ENCODE measurements at places on chromosomes 6 and 20.

DNA sequence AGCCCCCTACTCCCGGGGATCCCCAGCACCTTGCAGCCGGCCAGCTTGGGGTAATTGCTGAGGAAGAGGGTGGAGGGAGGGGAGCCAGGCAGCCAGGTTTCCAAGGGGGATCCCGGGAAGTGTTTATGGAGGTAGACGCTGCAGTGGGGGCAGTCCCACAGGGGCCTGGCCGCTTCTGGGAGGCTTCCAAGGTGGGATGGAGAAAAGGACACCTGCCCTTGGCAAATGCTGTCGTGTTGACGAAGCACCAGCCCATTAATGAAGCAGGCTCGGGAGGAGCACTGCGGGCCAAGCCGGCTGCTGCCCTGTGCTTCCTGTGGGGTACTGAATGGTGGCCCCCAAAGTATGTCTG is 82.4 kb downstream of the TMEM242 start:
- DNase-seq: no peak

- no peak for DNase-seq
Measured at GRCh38 chr6:55892749-55893357, 17.5 kb upstream of the BMP5 start.

DNA sequence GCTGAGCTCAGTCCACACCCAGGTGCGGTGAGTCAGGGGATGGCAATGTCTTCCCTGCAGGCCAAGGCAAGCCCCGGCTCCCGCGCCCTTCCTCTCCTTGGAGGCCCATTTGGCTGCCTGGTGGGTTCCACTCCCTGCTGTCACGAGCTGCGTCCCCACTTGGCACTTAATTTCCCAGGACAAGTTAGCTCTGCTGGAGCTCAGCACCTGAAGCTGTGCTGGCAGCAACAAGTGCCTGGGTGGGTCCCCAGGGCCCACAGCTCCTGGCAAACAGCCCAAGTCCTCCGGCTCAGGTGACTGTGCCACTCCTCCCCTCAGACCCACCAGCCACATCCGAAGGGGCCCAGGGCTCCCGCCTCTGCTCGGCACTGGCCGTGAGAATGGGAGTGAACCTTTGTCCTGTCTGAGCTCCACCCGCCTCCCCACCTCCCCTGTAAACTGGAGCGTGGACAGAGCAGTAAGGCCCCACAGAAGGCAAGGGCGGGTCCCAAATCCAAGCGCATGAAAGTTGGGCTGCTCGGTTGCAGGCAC is 16.9 kb downstream of the LAMA5 start:
- DNase-seq: no peak

GRCh38 chr6:112221981-112222852 is 32.1 kb downstream of the LAMA4 start:
- DNase-seq: no peak

DNA sequence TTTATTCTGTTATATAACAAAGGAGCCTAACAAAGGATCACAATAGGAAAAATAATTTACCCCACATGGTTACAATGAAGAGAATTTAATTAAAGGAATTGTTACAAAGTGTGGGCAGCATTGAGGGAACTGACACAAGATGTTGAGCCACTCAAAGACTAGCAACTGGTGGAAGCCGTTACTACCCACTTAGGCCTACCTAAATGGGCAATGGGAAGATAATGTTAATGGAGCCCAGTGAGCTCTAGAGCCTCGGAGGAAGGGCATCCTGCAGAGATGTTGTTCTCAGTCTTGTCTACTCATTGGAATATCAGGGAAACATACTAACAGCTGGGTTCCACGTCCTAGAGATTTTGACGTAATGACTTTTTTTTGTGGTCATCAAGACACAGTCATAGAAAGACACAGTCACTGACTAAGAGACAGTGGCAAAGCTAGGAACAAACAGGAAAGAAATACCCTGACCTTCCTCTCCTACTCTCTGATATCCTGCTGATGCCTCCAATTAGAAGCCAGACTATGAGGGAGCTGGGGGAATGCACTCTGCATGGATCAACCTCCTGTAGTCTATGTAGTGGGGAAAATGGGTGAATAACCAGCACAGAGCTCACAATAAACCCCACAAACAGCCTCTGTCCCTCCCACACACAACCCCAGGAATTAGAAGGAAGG is 523.8 kb upstream of the FLRT3 start:
- DNase-seq: no peak

DNA sequence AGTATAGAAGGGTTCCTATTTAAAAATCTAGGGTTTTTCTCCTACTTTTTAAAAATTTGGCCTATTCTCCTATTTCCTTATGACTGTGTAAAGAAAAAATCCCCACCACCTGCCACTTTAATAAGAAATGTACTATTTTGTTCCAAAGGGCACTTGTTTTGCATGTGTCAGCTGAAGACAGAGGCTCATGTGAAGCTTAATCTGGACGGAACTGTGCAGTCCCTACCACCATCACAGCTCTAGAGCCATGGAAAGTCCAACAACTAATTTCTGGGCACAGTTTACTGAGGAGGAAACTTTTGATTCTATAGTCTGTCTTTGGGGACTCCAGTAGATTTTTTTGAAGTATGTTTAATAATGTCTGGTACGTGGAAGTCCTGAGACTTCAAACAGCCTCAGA is 60.0 kb upstream of the AHI1 start:
- DNase-seq: no peak

GRCh38 chr6:103516336-103516735 is 1343.4 kb downstream of the HACE1 start:
- no peak for DNase-seq

GRCh38 chr6:10633216-10633615 is 61.2 kb downstream of the C6orf52 start:
- no peak for DNase-seq

GRCh38 chr20:20524756-20525155 is 156.9 kb downstream of the INSM1 start:
- DNase-seq: no peak

GRCh38 chr6:151112130-151112529 is 127.6 kb upstream of the AKAP12 start:
- DNase-seq: no peak

DNA sequence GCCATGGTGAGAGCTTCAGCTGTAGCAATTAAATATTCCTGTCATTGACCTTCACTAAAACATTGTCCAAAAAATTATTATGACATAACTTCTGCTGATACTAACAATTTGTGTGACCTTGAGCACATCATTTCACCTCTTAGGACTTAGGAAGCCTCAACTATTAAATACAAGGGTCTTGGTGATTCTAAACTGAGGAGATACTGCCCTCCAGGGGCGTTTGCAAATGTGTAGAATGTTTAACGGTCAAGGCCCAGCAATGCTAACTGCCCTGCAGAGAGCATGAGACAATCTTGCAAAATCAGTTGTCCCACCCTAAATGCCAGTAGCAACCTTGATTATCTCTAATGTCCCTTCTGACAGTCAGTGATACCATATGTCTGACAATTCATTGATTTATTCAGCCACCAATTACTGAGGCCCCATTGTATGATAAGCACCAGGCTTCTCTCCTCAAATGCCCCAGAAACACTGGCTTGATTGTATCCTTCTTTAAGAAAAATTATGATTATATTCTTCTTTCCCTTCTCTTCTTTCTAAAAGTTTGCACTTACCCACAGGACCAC is 284.1 kb upstream of the PLN start:
- DNase-seq: no peak

DNA sequence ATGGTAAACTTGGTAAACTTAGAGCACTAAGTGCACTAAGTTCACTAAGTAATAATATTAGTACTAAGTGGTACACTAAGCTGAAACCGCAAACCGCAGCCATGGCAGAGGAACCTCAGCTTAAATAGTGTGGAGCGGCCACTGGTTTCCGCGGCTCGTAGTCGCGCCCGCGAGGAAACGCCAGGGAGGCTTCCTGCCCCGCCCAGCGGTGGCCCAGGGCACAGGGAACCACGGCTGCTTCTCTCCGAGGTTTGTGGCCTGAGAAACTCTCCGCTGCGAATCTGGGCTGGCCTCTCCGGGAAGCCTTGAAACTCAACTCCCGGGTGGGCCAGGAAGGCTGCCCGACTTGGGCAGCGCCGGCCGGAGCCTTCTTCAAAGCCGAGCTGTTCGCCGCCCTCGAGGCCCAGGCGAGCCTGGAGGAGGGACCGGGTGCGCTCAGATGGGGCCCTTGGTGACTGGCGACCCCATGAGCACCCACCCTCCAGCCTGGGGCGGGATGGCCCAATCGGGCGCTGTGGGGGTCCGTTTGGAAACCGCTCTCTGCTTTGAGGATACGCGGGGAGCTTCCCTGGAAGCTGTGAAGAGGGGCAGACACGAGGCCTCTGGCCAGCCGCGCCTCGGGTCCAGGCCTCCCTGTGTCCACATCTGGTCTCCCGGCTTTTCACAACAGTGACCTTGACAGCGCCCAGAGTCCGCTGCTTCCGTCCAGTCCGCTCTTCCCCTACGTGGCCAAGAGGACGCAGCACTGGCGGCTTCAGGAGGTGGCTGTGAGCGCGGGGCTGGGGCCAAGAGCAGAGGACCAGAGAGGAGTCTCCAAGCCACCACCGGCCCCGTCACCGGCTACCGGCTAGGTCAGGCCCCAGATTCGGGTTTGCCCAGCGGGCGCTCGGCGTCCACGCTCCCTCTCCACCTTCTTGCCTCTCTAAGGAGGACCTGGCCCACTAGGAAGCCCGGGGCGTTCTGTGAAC is 25.4 kb upstream of the HLA-E start:
- DNase-seq: peak; percentile 75

DNA sequence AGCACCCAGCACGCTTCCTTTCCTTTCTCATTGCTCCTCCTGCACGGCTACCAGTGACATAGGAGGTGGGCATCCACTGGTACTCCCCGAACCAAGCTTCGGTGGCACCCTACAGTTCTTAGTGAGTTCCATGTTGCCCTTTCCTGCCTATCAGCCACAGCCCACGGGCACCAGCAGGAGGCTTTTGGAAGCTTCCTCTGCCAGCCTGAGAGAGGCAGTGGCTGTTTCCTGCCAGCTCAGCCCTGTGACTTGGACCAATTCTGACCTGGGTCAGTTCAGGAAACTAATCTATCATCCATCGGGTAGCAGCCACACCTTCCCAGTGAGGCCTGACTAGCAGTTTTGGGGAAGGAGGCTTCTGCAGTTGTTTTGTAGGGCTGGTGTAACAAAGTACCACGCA is 176.4 kb upstream of the UST start:
- DNase-seq: no peak

DNA sequence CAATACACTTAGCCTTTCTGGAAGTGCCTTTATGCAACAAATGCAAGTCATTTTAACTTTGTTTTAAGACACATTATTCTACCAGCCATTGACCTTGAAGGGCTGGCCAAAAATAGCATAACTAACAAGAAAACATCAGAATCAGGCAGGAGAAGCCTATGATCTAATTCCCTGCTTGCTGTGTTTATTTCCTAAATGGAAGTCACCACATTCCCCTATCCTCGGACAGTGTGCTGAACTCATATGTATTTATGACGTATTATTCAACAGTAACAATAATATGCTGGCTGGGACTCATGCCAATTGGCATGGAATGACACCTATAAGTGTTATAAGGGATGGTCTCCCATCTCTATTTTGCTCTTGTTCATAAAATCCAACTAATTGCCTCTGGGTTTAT is 140.7 kb downstream of the MAP3K7 start:
- DNase-seq: no peak

GRCh38 chr20:62914970-62915457 is 11.3 kb downstream of the DIDO1 start:
- DNase-seq: no peak

GRCh38 chr6:40825102-40825501 is 213.9 kb downstream of the UNC5CL start:
- DNase-seq: no peak

DNA sequence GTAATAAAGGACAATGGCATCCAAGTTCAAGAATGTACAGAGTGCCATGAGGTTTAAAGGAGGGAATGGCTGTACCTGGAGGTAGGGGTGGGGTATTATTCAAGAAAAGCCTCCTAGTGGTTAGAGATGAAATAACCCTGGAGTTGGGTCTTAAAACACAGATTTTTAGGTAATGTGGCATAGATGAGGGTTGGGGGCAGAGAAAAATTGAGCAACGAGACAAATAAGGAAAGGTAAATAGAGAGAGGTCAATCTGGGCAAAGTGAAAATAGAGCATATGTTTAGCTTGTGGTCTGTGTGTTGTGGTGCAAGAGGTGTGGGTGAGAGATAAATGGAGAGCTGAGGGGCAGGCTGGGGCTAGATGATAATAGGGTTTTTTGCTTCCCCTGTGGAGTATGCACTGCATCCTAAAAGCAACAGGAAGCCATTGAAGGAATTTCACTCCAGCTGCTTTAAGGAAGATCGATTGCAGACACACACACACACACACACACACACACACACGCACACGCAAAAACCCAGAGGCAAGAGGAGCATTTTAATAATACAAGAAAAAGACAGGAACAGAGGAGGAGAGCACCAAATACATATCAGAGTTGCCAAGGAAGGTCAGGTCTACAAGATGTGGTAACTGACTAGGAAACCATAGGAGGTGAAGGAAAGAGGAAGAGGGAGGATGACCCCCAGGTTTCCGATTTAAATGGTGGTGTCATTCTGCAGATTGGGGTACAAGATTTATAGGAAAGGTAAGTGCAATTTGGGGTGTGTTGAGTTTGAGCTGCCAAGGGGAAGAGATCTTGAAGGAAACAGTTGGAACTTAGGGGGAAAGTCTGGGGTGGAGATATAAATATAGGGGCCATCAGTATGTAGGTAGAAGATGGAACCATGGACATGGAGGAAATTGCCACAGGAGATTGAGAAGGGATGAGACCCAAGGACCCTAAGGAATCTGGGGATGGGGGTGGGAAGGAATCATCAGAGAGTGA is 31.3 kb upstream of the ADGRF1 start:
- no peak for DNase-seq

DNA sequence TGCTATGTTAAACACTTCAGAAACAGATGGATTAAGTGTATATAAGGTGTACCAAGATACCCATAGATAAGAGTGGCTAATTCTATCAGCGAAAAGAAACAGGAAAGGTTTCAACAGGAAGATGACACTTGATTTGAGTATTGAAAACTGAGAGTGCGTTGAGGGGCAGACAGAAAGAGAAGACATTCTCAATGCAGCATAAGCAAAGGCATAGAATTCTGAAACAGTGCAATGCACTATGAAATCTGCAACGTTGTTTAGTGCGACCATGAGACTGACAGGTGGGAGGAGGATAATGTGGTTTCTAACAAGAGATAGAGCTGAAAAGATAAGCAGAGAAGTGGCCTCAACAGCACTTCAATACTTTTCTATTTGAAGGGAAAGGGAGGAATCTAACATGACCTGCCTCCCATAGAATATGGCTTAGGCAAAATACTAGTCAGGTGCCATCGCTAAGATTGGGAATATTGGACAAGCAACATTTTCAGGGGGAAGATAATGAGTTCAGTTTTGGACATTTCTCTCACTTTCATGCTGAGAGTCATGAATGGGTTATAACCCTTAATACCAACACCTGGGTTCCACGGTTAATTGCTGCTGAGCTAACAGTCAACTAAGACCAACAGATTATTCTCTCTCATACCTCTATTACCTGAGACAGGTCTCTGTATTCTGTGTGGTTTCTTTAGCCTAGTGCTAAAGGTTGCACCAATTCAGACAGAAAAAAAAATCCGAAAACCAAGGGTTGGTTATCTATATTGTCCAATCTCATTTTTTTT is 312.9 kb upstream of the ARID1B start:
- no peak for DNase-seq

GRCh38 chr20:40477805-40478204 is 211.2 kb downstream of the MAFB start:
- no peak for DNase-seq

GRCh38 chr6:144176043-144176442 is 25.7 kb downstream of the STX11 start:
- DNase-seq: no peak

- no peak for DNase-seq
Measured at GRCh38 chr6:140542863-140543262, 1168.4 kb upstream of the CITED2 start.

Data from stimulated activated CD4-positive, alpha-beta T cell treated with anti-CD3 and anti-CD28 coated beads, Interleukin-12 subunit alpha, Interleukin-12 subunit beta, amount 100 ng/mL, for 24 hours (primary cell).